Stimulated activated CD4-positive, alpha-beta T cell treated with anti-CD3 and anti-CD28 coated beads, Interleukin-1b, Interleukin-23, amount 100 ng/mL, for 1 hour (primary cell): ENCODE measurements at places on chromosomes 11 and 22.
A peak's percentile ranks its signal among the peaks of the same experiment; 100 is the strongest.

GRCh38 chr11:88089134-88089533 lies 86.1 kb downstream of the RAB38 start:
- DNase-seq = no peak

- DNase-seq = no peak
These were observed 40.3 kb upstream of the PGR start for GRCh38 chr11:101169944-101170343.

- DNase-seq = no peak
These were observed 13.9 kb downstream of the TMEM184B start for GRCh38 chr22:38258895-38259294.

- no peak for DNase-seq
These were observed 11.2 kb downstream of the C22orf31 start for GRCh38 chr22:29050457-29050856.

DNA sequence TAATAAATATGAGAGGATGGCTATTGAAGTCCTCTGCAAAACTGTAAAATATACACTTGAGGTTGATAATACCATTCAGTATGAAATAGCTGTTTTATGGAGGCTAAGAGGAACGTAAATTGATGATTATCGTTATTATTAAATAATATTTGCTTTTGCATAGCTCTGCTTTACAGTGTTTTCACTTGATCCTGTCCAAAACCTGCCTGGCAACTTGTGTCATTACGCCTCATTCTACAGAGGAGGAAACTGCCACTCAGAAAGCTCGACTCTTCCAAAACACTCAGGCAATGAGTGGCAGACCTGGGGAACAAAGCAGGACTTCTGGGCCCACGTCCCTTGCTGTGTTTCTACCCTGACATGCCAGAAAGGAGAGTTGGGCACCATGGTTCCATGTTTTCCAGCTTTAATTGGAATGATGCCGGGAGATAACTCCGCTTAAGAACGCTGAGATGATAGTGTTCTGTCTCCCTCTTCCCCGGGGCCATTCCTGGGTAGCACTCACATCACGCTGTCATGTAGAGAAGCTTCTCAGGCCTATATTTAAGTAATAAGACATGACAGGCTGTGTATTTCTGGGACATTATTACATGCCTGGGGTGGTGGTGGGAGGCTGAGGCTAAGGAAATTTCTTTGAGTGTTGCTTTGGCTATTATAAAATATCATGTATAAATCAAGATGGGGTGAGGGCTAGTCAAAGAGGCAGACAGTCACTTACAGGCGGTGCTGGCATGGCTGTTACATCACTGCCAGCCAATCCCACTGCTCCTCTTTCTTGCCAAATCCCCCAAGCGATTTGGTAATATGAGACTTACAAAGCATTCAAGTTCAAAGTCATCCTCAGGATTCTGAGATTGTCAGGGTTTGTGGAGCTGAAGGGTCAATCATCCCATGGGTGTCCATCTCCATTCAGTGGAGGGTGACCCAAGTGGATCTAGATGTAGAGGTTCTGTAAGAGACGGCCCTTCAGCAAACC lies 501.7 kb downstream of the INSC start:
- DNase-seq = no peak

GRCh38 chr22:40322021-40322420 lies 24.3 kb upstream of the ADSL start:
- DNase-seq = no peak

- DNase-seq = no peak
These were observed 267.7 kb downstream of the LARGE1 start for GRCh38 chr22:33652615-33653014.

DNA sequence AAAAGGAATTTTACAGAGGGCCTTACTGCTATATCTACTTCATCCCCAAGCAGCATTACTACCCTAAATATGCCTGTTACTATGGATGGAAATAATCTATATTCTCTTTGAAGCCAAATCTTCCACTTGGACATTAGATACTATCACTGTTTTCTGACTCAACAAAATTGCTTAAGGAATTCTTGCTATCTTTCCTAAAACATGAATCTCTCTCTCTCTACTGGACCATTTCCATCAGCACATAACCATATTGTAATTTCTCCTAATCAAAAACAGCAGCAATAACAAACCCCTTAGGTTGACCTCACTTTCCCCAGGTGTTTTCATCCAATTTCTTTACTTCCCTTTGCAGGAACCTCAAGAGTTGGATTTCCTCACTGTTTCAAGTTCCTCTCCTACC lies 67.9 kb upstream of the BLID start:
- DNase-seq = no peak

- DNase-seq = no peak
These were observed 110.7 kb downstream of the ZBTB16 start for GRCh38 chr11:114170226-114170625.

DNA sequence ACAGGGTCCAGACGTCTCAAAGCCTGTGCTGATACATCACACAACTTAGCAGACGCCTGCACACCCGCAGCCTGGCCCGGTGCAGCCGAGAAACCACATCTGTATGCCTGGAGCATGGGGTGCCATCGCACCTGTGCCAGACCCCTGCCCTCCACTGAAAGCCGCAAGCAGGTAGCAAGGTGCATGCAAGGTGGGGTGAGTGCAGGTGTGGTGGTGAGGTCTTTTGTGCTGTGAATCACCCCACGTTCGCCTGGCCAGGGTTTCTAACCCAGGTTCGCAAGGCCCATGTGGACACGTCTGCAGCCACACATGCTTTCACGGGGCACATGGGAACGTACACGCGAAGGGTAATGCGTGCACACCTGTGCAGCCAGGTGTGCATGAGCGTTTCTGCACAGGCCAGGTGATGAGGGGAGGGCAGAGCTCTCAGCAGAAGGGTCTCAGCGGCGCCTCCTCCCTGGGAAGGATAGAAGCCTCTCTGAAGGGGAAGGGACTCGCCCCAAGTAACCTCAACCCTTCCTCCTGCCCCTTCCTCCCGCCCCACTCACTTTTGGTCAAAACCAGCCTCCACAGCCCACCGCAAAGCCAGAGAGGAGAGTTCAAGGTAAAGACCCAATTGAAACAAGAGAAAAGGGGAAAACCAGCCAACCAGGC lies 19.5 kb downstream of the CBX7 start:
- DNase-seq = no peak

DNA sequence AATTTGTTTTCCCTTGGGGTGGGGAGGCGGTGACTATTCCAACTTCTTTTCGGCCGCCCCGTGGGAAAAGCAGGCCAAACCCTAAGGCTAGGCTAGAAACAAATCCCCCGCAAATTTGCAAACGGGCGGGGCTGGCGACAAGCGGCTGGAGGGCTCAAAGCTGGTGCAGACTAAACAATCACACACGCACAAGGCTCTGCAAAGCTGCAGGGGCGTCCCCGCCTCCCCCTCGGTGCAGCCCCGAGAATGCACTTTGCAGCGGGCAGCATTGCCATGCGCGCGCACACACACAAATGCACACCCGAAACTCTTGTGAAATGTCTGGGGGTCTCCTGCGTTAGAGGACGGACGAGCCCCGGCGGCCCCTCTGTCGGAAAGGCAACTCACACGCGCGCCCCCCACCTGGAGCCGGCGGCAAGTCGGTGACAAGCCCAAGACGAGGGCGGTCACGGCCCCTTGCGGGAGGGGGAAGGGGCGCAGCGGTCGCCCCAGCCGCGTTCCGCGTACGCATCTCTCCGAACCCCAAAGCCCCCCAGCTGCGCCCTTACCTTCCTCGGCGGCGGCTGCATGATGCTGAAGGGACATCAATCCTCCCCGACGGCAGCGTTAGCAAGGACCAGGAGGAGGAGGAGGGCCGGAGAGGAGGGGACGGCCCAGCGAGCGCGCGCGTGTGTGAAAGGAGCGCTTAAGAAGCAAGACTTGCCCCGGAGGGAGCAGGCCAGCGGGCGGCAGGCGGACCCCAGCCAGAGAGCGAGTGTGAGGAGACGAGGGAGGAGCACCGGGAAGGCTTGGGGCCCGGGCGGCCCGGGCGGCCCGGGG lies 600 bp downstream of the FCHSD2 start:
- peak; percentile 29 for DNase-seq

DNA sequence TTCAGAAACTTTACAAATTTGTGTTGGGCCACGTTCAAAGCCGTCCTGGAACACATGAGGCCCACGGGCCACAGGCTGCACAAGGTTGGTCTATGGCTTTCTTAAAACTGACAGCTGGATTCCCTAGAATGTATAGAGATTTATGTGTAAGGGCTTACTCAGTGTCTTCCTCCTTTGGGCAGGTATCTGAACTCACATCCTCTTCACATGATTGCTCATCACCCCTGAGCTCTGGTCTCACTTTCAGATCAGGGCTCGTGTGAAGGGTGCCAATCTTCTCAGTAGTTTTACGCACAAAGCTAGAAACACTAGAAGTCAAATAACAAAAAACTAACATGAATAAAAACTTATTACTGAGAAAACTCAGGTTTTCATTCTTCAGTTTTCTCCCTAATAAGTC lies 27.1 kb downstream of the HPS5 start:
- DNase-seq = no peak

- peak; percentile 27 for DNase-seq
These were observed 70.8 kb upstream of the NARS2 start for GRCh38 chr11:78645226-78646202.

GRCh38 chr11:134764367-134764766 lies 352.3 kb upstream of the B3GAT1 start:
- no peak for DNase-seq

DNA sequence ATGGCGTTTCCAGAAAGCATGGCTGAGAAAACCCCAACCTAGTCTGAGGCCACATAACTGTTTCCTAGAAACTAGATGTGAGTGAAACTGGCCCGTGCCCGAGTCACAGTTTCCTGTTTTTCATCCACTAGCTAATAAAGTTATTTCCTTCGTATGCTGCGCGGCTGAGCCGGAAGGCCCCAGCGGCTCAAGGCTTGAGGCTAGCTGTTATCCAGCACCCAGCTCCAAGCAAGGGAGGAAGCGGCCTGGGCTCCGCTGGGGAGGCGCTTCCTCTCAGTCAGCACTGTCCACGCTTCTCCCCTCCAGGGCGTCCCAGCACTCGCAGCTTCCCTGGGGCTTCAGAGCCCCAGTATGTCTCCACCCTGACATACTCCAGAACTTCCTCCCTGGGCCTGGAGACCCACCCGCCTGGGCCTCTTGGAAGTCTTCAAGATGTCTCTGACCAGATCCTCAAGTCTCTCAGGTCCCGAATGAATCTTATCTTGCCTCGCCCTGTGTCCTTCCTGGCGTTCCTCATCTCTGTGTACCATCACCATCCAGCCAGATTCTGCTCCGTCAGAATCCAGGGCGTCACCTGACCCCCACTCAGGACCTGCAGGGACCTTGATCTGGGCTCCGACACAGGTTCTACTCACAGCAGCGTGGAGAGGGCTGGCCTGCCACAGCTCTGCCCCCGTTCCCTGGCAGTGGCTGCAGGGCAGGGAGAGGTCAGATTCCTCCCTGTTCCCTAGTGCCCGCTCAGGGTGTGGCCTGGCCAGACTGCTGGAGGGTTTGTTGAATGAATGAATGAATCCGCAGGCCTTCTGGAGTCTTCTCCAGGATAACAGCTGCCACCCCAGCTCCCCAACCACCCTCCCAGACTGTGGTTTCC lies 81.9 kb downstream of the LRRC32 start:
- DNase-seq = no peak

DNA sequence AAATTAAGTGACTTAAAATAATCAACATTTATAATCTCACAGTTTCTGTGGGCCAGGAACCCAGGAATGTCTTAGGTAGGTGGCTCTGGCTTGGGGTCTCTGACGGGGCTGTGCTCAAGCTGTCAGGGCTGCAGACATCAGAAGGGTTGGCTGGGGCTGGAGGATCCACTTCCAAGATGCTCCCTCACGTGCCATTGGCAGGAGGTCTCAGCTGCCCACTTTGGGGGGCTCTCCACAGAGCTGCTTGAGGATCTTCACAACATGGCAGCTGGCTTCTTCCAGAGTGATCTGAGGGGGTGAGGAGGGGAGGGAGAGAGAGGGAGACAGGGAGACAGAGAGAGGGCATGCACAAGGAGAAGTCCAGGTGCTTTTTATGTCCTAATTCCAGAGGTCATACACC lies 18.1 kb downstream of the SLC2A11 start:
- no peak for DNase-seq

GRCh38 chr11:44674809-44675208 lies 52.0 kb upstream of the TSPAN18 start:
- no peak for DNase-seq

DNA sequence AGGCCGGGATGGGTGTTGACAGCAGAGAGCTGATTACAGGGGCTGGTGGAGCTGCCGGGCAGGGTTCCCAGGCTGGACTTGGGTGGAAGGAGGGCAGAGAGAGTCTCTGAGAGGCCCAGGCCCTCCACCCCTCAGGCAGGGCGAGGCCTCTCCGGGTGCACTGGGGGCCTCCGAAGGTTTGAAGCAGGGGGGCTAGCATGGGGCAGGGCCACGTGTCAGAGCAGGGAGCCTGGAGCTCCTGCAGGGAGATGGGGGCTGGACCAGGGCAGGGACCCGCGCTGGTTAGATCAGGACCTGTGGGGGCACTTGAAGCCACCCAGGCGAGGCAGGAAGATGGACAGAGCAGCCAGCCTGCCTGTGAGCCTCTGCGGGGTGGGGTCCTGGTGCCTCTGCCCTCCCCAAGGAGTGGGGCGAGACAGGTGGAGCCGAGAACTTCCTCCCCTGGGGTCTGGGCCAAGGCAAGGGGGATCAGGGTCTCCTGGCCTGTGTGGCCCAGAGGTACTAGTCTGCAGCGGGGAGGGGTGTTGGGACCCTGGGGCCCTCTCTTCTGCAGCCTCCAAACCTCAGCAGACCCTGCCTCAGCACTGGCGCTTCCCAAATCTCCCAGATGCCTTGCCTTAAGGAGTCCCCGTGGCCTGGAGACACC lies 911 bp downstream of the PANX2 start:
- no peak for DNase-seq

DNA sequence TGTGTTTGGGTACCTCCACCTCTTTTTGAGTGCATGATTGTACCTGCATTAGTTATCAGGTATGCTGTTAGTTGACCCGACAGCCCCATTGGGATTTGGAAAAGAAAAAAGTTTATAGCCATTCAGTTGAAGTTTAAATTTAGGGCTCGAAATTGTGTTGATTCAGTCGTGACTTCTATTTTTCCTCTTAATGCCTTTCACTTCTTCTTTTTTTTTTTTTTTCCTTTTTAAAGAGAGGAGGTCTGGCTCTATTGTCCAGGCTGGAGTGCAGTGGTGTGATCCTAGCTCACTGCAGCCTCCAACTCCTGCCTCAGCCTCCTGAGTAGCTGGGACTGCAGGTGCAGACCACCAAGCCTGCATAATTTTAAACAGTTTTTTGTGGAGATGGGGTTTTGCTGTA lies 2.3 kb downstream of the STT3A start:
- no peak for DNase-seq

GRCh38 chr11:134557571-134558257 lies 145.7 kb upstream of the B3GAT1 start:
- DNase-seq = no peak

- no peak for DNase-seq
These were observed 25.4 kb upstream of the SMTN start for GRCh38 chr22:31055635-31056159.

- DNase-seq = no peak
These were observed 447.0 kb downstream of the AASDHPPT start for GRCh38 chr11:106524436-106524835.
